ENCODE measurements at places on chromosomes 11 and 22. TPM values are rescaled to one million over a fixed set of nuclear protein-coding genes. Genes with fewer than 3 reads are reported as not detected.

The SERHL2 gene
- 1.6 TPM for total RNA-seq

The IGF2 gene
- total RNA-seq = 138 TPM

The OR2AG2 gene
- not detected for total RNA-seq

The LDHAL6A gene
- total RNA-seq = not detected

The SCN4B gene
- total RNA-seq = 0.04 TPM

The TRIM51 gene
- total RNA-seq = not detected

The KCNJ5 gene
- total RNA-seq = not detected

The ZNRD2 gene
- total RNA-seq = 34.0 TPM

The C11orf86 gene
- total RNA-seq = 0.17 TPM

The MAPK8IP1 gene
- 4.2 TPM for total RNA-seq

The GTSE1 gene
- 15.3 TPM for total RNA-seq

The YPEL4 gene
- not detected for total RNA-seq

The PLAAT2 gene
- 0.29 TPM for total RNA-seq

The EIF4ENIF1 gene
- 12.3 TPM for total RNA-seq

The SPATA19 gene
- not detected for total RNA-seq

The FGF19 gene
- total RNA-seq = not detected

The MRGPRX3 gene
- total RNA-seq = not detected

The OR5B21 gene
- not detected for total RNA-seq

The COA4 gene
- total RNA-seq = 107 TPM

The EMID1 gene
- total RNA-seq = 0.82 TPM

The AMPD3 gene
- total RNA-seq = 0.31 TPM

The MUC15 gene
- total RNA-seq = 2.8 TPM

The DEUP1 gene
- not detected for total RNA-seq

The LDLRAD3 gene
- total RNA-seq = 0.60 TPM

The CDCA5 gene
- 63.1 TPM for total RNA-seq

The CTSF gene
- not detected for total RNA-seq

The TAF1D gene
- 207 TPM for total RNA-seq

The LRRC56 gene
- total RNA-seq = 0.08 TPM

The APOA4 gene
- total RNA-seq = 1.8 TPM

The ASCL2 gene
- total RNA-seq = not detected

The AIP gene
- 54.7 TPM for total RNA-seq

The CARD10 gene
- total RNA-seq = 35.2 TPM

The LRP4 gene
- 6.8 TPM for total RNA-seq

The CSKMT gene
- 9.9 TPM for total RNA-seq

The CHEK1 gene
- 152 TPM for total RNA-seq

The PIH1D2 gene
- total RNA-seq = 2.8 TPM

The SORL1 gene
- 21.3 TPM for total RNA-seq

The RCOR2 gene
- total RNA-seq = 6.9 TPM

The PRPF19 gene
- total RNA-seq = 91.1 TPM

The ADM2 gene
- 0.76 TPM for total RNA-seq

The DGCR6 gene
- total RNA-seq = 0.07 TPM

The TMEM191B gene
- 1.4 TPM for total RNA-seq

The CECR2 gene
- not detected for total RNA-seq

The GRAMD1B gene
- not detected for total RNA-seq

The HINFP gene
- 13.3 TPM for total RNA-seq

The GGT5 gene
- total RNA-seq = 0.69 TPM

The RFPL3 gene
- not detected for total RNA-seq

The BARX2 gene
- total RNA-seq = not detected

The OR8D1 gene
- not detected for total RNA-seq

The MISFA gene
- total RNA-seq = 4.8 TPM

The OR5L2 gene
- not detected for total RNA-seq

All from HepG2 (cell line).